Hematopoietic multipotent progenitor cell treated with erythropoietin and hydrocortisone succinate and interleukin-3 and kit ligand, for 17 days (in vitro differentiated cells): ENCODE measurements at places on chromosomes 2 and 18.

DNA sequence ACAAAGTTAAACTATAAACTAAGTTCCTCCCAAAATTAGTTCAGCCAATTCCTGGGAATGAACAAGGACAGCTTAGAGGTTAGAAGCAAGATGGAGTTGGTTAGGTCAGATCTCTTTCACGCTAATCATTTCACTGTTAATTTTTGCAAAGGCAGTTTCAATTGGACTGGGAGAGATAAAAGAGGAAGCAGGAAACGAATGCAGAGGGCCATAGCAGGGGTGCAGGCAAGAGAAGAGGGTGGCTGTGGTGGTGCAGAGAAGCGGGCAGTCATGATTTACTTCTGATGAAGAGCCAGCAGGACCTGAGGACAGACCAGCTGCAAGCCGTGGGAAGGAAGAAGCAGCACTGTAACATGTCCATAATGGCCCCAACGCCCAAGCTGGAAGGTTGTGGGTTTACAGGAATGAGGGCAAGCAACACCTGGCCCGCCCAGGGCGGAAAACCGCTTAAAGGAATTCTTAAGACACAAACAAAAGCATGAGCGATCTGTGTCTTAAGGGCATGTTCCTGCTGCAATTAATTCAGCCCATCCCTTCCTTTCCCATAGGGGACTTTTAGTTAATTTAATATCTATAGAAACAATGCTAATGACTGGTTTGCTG lies 4.1 kb upstream of the RMP24 start:
- DNase-seq = no peak

GRCh38 chr2:70717431-70718038 lies 50.5 kb downstream of the ADD2 start:
- DNase-seq = peak; percentile 60

GRCh38 chr2:71714601-71715240 lies 261.4 kb downstream of the DYSF start:
- DNase-seq = no peak

DNA sequence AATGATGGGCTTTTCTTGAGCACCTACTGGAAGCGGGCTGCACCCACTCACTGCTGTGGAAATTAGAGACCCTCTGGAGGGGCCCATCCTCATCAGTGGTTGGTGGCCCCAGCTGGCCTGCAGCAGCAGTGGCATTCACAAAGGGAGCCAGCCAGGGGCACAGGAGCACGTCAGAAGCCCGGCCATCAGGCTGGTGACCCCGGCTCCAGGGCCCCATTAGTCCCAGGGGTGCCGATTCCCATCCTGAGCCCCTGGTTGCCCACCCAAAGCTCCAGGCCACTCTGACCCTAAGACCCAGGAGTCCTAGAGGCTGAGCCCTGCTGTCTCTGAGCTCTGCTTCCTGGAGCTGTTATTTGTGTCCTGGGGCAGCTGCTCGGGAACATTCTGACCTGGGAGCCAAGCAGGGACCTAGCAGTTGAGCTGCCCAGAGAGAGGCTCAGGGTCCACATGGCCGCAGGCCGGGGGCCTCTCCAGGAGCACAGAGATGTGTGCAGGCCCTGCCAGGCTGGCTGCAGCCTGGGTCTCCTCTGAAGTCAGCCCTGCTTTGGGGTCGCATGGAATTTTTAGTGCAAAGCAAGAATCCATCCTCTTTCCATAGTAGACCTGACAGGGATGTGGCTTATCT lies 207.2 kb downstream of the KLHL29 start:
- no peak for DNase-seq

DNA sequence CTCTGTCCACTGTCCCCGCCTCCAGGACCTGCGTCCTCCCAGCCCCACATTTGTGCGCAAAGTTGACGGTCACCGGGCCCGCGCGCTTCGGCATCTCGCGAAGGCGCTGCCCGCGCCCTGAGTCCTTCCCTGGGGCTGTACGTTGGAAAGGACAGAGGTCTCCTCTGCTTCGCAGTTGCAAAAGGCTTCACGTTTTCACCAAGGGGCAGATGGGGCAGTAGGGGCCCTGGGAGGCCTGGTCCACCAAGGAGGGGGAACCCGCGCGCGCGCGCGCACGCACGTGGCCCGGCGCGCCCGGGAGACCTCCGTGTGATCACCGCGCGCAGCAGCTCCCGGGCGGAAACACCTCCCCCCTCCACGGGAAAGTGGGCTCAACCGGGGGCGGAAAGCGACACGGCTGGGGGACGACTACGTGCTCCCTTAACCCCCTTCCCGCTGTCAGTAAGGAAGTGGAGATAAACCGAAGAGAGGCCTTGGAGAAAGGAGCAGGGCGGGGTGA lies 21.9 kb downstream of the TEX44 start:
- no peak for DNase-seq
